ENCODE measurements at places on chromosomes 16 and 17. TPM values are rescaled to one million over a fixed set of nuclear protein-coding genes. Genes with fewer than 3 reads are reported as not detected.

GRCh38 chr17:57855391-57856035 lies 5.7 kb upstream of the MRPS23 start:
- H3K36me3 ChIP-seq: no peaks in the 10 kb centered on the region
- H3K4me3 ChIP-seq: no peak overlapping the region
- H3K4me1 ChIP-seq: peaks cover 35% of the 10 kb centered on the region

- peak within 1 kb of the TSS; percentile 77 for H3K27ac ChIP-seq
- DNase-seq: peak; percentile 72
- H3K36me3 ChIP-seq: peaks cover 53% of the 10 kb centered on the region
These were observed at the start of gene ELMO3 for GRCh38 chr16:67199011-67199807. Gene ELMO3 (plus strand): TSS chr16:67199131. CDS start chr16:67199327, 196 bp downstream.

DNA sequence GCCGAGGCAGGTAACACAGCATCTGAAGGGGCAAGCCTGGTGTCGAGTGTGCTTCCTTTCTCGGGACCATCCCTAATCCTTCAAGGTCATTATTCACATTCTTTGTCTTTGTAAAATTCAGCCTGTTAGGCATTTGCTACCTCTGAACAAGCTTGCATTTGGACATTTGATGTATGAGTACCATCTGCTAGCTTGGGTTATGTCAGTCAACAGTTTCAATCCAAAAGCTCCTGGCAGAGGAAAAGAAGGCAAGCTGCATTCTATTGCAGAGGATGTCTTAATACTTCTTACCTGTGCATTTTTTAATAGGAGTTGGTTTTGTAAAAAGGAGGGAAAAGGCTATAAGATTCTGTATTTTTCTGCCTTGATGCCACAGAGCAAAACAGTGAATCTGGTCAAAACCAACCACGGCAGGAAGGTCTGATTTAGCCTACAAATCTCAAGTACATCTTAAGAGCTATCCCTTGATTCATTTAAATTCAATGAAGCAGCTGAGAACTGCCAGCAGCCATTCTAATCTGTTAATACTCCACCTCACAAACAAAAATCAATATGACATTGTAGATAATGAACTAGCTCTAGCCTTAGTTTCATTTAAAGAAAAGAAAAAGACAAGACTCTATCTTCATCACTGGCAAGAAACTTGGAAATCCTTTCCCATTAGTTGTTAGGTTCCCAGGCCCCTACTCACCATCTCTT lies 39.0 kb downstream of the TEX2 start:
- H3K27ac ChIP-seq: no peak overlapping the region
- DNase-seq: no peak
- peaks cover 23% of the 10 kb centered on the region for H3K4me1 ChIP-seq
- no peaks in the 10 kb centered on the region for H3K36me3 ChIP-seq

DNA sequence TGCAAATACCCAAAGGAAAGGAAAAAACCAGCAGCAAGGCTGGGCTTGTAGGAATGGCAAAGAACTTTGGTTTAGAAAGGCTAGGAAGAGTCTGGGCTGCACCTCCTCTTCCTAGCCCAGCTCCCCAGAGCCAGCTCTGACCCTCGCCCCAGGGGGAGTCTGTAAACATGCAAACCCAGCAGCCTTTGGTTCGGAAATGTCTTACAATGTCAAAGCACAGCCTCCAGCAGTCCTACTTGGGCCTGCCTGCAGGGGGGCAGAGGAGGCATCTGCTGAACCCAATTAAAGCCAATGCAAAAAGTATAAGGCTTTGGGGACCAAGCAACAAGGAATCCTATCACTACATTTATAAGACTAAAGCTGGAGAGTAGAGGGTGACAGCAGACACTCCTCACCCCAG lies 5.0 kb upstream of the FTSJ3 start:
- no peak overlapping the region for H3K27ac ChIP-seq
- no peaks in the 10 kb centered on the region for H3K36me3 ChIP-seq
- H3K4me3 ChIP-seq: no peak overlapping the region
- DNase-seq: no peak

The CDK3 gene
- total RNA-seq: 2.8 TPM
